ENCODE measurements at places on chromosomes 16 and 17.

DNA sequence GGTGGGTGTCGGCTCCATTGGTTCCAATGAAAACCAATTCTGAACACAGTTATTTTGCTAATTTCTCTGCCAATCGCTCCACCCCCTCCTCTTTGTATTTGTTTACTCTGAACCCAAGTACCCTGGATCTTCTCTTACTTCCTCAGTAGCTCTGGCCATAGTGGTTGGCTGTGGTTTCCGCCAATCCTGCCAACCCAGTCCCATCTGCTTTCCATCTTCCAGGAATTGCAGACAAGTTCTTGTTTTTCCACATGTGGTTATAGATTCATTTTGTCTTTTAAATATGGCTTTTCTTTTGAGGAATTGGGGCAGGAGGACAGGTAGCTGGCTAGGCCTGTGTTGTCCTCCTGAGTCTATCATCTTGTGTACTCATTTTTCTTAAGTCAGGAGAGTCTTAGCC, 92.0 kb downstream of the CYLD start:
- no peak for DNase-seq

DNA sequence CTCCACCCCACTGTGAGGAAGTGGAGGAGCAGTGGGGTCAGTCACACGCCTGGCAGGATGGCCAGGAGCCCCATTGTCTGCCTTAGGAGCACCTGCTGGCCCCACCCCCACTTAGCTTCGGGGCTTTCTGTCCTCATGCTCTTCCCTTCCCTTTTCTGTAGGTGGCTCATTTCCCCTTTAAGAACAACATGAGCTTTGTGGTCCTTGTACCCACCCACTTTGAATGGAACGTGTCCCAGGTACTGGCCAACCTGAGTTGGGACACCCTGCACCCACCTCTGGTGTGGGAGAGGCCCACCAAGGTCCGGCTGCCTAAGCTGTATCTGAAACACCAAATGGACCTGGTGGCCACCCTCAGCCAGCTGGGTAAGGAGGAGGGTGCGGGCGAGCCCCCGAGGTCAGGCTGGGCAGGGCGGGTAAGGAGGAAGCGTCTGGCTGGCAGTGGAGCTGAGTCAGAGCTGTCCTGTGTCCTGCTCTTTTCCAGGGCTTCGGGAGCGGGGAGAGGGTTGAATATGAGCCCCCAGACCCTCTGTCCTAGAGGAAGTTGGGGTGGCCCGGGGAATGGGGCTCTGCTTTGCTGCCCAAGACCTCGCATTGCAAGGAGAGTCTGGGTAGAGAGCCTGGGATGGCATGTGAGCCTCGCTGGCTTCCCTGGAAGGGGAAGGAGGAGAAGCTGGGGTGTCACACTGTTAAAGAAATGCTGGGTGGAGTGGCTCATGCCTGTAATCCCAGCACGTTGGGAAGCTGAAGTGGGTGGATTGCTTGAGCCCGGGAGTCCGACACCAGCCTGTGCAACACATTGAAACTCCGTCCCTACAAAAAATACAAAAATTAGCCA, 9.2 kb upstream of the SERPINF1 start:
- no peak for DNase-seq

GRCh38 chr16:4580250-4580649, 24.1 kb downstream of the C16orf96 start:
- no peak for DNase-seq

- no peak for DNase-seq
These were observed 46.0 kb downstream of the BANP start for GRCh38 chr16:87996962-87997880.

GRCh38 chr16:86876499-86876898, 298.1 kb downstream of the FOXL1 start:
- no peak for DNase-seq

- no peak for DNase-seq
These were observed 77.3 kb downstream of the ZDHHC7 start for GRCh38 chr16:84933774-84934631.

DNA sequence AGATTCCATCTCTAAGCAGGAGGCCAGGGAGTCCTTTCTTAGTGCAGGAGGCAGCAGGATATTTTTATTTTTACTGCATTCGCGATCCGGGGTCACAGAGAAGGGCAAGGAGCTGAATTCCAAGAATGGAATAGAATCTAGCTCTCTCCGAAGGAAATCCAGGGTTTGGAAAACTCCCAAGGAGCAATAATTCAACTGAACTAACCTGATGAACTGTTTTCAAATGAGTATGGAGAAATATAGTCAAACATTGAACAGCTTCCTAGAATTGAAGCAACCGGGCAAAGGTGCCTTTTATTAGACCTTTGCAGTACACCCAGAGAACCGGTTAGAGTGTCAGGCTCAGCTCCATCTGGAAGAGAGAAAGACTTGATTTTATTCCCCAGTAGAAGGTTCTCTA, 120.7 kb upstream of the MAF start:
- DNase-seq, result no peak

DNA sequence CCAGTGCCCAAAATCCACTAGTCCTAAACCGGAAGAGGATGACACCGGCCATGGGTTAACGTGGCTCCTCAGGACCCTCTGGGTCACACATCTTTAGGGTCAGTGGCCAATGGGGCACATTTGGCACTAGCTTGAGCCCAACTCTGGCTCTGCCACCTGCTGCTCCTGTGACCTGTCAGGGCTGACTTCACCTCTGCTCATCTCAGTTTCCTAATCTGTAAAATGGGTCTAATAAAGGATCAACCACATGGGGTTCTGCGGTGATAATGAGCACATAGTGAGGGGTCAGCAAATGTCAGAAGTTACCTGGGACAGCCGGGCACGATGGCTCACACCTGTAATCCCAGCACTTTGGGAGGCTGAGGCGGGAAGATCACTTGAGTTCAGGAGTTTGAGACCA, 18.4 kb downstream of the QPRT start:
- DNase-seq, result no peak

DNA sequence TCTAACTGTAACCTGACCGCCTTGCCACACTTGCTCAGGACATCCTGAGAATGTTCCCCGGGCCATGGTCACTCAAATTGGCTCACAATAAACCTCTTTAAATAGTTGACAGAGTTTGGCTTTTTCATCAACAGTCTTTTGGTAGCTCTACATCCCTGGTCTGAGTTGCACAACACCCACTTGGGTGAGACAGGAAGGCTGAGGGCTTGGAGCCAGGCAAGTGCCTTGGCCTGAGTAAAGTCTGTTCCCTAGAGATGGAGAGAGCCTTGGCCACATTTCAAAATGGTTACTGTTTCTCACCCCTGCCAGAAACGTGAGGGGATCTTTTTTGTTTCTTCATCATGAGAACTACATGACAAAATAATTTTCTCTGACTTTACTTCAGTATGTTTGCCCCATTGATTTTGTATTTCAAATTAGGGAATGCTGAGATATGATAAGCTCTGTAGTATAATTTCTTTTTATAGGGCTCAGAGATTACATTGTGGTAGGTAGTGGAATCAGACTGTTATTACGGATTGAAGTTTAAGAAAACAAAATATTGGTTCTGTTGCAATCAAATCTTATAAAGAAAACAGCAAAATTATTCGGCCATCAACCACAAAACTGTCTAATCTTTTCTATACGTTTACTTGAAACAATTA, 53.9 kb upstream of the NETO2 start:
- no peak for DNase-seq

DNA sequence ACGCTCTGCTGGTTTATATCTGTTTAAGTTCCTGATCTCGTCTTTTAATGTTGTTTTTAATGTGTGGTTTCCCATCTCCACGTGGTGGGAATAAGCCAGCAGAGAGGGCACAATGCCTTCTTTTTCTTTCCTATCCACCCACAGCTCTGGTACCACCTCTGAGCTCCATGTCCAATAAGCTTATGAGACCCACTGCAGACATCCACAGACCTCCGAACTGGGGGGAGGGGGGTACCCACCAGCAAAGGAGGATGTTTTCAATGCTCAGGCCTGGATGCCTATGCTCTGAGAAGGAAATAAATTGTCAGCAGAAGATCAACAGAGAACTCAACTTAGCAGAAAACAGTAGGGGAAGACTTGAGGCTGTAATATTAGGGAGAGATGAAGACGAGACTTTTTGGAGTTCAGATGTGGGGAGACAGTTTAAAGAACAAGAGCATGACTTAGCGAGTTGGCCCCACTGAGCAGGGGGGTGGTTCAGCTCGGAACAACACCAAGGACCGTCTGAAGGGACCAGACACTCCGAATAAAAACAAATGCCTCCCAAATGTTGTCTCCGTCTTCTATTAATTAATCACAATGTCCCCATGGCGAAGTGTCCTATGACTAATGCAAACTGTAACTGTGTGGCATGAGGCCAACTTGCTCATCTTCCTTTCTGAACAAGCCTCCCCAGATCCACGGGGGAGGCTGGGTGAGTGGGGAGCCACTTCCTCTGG, 62.7 kb downstream of the GAS7 start:
- DNase-seq, result no peak

DNA sequence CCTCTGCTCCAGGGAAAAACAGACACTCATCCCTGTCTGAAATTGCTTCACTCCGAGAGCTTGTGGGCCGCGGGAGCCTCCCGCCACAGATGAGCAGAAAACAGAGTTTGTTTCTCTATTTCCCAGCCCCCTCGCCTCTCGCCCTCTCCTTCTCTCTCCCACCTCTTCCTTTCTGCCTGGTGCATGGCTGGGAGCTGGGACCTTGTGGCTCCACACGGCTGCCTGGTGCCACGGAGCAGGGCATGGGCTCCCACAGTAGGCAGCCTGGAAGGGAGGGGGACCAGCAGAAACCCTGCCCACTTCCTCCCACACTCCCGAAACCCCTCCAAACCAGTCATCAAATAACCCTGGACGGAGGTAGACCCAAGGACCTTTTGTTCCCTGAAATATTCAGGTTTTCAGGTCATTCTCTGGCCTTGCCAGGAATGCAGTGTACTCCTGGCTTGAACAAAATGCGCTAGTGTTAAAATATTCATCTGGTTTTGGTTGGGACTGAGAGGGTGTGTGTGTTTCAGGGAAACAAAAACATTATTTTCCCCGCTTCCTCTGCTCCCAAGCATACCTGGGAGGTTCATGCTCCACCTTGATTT, 204.9 kb downstream of the C16orf78 start:
- DNase-seq, result no peak

DNA sequence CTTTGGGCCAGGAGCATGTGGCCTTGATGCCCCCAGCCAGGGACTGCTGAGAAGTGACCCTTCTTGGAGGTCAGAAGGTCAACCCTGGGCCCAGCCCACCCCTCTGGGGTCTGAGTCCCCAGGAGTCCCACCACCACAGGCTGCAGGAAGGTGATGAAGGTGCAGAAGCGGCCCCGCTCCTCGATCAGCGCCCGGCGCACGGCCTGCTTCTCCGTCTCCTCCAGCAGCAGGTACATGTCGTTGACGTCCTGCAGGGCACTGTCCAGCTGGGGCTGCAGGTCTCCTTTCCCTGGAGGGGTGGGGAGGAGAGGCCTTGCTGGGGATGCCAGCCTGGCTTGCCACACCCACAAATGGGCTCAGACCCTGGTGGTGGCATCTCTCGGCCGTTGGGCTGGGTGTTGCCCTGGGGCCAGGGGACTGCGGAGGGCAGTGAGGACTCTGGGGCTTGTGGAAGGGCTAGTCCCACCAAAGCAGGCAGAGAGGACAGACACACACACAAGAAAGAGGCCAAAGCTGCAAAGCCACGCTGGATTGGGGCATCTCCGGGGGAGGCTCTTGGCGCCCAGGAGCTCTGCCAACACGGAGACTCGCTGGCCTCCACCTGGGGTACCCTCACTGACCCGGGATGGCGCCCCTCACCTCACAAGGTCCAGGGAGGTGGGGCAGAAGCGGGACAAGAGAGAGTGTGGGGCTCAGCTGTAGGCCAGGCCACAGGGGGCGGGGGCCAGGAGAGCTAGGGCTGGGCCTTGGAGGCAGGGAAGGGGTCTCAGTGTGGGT, 7.5 kb downstream of the MTSS2 start:
- no peak for DNase-seq

GRCh38 chr16:65745-66144, 6.7 kb downstream of the RHBDF1 start:
- peak; percentile 77 for DNase-seq

GRCh38 chr16:31529108-31529936, 1.6 kb downstream of the AHSP start:
- DNase-seq, result no peak

DNA sequence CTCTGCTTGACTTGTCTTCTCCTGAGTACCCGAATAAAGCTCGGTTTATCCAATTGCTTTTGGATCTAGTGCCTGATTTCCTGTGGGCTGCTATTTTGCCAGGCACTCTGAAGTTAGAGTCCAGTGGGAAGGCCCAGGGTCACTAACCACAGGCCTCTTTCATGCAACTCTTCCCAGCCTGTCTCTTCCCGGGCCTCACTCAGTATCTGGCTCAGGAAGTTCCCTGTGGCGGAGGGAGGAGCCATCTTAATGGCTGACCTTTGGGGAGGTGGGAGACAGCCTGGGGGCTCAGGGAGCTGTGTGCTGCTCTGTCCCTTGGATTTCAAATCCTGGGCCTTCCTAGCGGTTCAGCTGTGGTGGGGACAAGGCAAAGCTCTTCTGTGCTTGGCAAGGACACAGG, 328.5 kb downstream of the SLC39A11 start:
- DNase-seq, result no peak

GRCh38 chr16:27311448-27311830, 2.3 kb upstream of the IL4R start:
- DNase-seq, result no peak

DNA sequence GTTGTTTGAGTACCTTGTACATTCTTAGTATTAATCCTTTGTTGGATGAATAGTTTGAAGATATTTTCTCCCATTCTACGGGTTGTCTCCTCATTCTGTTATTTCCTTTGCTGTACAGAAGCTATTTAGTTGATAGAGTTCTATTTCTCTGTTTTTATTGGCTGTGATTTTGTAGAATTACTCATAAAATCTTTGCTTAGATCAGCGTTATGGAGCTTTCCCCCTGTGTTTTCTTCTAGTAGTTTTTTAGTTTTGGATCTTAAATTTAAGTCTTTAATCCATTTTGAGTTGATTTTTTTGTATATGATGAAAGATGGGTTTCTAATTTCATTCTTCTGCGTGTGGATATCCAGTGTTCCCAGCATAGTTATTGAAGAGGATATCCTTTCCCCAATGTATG, 45.4 kb downstream of the NFATC3 start:
- no peak for DNase-seq

DNA sequence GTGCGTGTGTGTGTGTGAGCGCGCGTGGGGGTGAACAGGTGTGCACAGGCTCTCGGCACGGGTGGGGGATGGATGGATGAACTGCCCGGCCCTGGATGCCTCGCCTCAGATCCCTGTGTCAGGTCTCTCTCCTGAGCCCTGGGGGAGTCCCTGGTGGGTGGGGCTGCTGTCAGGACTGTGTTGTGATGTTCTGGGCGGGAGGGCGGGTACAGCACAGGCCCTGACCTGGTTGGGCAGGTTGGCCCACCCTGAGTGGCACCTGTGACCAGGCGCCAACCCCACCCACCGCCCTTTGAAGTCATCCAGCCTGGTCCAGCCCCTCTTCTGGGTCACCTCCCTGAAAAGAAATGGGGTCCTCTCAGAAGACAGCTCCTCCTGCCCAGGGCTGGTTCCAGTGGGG, 41.6 kb upstream of the TAC4 start:
- no peak for DNase-seq

DNA sequence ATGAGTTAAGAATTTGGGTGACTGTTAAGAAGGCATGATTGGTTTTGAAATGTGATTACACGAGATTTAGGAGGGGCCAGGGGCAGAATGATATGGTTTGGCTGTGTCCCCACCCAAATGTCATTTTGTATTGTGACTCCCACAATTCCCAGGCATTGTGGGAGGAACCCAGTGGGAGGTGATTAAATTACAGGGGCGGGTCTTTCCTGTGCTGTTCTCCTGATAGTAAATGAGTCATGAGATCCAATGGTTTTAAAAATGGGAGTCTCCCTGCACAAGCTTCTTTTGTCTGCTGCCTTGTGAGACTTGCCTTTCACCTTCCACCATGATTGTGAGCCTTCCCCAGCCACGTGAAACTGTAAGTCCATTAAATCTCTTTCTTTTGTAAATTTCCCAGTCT, 34.6 kb downstream of the TMEM100 start:
- DNase-seq, result no peak

GRCh38 chr17:8846768-8847211, 20.7 kb downstream of the PIK3R6 start:
- no peak for DNase-seq
